ENCODE measurements at places on chromosomes 6 and 20. TPM values are rescaled to one million over a fixed set of nuclear protein-coding genes. Genes with fewer than 3 reads are reported as not detected.

- DNase-seq = no peak
Measured at GRCh38 chr20:19775353-19776253, 17.5 kb downstream of the RIN2 start.

DNA sequence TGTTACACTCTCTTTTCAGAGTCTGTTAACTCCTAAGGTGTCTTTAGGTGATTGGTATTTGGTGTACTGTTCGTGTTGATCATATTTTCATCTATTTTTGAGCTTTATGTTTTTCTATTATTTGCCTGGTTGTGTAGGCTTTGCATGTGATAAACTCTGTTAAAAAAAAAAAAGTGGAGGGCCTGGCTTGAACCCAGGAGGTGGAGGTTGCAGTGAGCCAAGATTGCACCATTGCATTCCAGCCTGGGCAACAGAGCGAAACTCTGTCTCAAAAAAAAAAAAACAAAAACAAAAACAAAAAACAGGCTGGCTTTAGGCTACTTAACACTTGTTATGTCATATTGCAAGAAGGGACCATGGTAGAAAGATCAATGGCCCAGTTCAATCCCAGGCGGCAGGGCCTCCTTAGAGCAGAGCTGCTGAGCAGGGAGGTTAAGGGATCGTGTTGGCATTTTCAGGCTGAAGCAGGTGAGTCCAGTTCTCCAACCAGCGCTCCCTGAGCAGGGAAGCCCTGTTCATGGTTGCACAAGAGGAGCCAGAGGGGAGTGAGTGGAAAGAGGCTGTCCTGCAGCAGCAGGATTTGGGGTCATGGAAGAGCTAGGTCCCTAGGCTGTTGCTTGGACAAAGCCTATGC is 8.5 kb downstream of the PYGB start:
- no peak for DNase-seq

The COL12A1 gene
- 3.7 TPM for total RNA-seq

The CST8 gene
- total RNA-seq = not detected

GRCh38 chr20:17189976-17190695 is 36.7 kb upstream of the PCSK2 start:
- no peak for DNase-seq

DNA sequence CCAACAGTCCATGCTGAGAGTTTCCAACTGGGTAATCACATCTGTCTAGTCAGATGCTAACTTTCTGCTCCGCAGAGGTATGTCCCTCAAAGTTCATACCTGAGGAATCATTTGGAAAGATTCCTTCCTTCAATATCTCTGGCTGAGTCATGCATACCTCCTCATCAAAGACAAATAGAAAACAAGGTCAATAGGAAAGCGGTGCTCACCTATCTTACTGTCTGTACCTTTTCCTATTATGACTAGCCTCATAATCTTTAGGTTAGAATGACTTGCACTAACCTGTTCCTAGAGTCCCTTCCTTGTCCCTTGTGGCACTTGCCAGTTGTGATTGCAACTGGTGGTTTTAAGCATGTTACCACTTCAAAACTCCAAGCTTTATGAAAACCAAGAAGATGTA is 78.2 kb upstream of the PTPRK start:
- DNase-seq = no peak

DNA sequence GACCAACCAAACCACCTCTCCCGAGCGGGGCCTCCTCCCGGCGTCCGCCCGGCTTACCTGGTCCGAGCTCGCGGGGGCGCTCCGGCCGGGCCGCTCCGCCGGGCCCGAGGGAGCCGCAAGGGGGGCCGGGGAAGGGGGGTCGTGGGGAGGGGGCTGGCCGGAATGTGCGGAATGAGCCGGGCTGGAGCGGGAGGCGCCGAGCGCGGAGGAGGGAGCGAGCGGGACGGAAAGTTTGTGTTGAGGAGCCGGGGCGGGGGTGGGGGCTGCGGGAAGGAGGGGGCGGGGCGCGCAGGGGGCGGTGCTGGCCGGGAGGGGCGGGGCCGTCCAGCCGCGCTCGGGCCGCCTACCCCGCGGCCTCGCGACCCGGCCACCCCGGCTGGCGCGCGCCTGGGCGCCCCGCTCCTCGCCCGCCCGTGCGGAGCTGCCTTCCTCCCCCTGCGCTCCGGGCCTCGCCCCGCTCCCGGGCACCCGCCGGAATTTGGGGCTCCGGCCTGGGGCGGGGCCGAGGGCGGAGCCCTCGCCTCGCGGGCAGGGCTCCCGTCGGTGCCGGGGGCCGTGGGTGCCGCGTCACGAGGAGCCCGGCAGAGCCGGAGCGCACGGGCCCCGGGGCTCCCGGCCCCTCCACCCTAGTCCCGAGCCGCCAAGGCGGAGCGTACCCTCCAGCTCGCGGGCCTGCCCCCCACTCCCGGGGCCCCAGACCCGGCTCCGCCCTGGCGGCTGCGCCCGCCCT is at the start of gene TEAD3:
TEAD3 (minus strand) TSS at position 239 of the 730 bp plus-strand sequence.
- peak; percentile 28 for DNase-seq

The IL17F gene
- not detected for total RNA-seq

DNA sequence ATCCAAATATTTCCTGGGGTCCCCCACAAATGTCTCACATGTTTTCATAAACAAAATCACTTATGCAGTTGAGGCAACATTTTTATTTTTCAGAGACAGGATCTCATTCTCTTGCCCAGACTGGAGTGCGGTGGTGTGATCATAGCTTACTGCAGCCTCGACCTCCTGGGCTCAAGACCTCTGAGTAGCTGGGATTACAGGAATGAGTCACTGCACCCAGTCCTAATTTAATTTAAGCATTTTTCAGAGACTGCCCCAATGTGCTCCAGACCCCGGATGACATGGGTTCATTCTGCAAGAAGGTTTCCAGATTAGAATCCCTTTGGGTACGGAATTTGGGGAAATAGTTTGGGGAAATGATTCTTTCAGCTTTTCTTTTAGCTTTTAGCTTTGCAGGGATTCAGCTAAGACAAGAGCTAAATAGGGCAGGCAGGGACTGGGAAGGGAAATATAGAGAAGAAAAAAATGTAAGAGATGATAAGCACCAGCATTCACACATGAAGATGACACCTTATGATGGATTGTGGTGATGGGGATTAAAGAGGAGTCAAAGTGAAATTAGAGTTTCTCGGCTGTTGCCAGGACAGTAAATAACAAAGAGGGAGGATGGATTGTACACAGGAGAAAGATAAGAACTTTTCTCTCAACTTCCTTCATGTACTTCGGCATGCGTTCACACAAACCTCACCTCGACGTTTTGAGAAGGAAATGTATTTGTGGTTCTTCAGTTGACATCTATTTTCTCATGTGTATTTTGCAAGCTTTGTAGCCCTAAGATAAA is 169.4 kb upstream of the TAB2 start:
- DNase-seq = no peak

GRCh38 chr6:162385980-162386379 is 341.6 kb downstream of the PRKN start:
- no peak for DNase-seq

The EPPIN gene
- not detected for total RNA-seq

The SRC gene
- total RNA-seq = 4.1 TPM

DNA sequence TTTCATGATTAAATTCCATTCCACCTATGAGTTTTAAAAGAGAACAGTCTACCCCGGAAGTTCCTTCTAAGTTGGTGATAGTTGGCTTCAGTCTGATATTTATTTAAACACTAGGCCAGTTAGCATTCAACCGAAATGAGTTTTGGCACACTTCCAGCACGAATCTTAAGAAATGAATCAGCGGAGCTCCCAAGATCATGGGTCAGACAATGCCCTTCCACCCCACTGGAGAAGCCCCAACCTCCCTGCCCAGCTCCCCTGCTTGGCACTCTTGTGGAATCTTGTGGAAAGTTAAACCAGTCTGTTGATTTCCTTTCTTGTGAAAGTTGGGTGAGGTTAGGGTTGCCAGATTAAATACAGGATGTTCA is 64.3 kb downstream of the MKKS start:
- DNase-seq = peak; percentile 91

DNA sequence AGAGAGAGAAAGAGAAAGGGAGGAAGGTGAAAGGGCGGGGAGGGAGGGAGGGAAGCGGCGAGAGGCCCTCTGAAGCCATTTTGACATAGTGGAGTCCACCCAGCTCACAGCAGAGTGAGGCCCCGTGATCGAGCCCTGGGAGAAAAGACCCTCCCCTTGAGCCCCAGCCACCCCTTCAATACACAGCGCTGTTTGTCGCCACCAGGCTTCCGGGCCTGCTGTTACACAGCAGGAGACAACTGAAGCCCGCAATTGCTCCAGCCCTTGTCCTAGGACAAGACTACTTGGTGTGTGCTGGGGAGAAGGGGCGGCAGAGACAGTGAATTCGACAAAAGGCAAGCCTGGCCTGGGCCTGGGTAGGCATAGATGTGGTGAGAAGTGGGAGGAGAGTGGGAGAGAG is 67.3 kb downstream of the PRR18 start:
- no peak for DNase-seq

The ADGRF4 gene
- under 0.01 TPM for total RNA-seq

The TGM2 gene
- total RNA-seq = 401 TPM

DNA sequence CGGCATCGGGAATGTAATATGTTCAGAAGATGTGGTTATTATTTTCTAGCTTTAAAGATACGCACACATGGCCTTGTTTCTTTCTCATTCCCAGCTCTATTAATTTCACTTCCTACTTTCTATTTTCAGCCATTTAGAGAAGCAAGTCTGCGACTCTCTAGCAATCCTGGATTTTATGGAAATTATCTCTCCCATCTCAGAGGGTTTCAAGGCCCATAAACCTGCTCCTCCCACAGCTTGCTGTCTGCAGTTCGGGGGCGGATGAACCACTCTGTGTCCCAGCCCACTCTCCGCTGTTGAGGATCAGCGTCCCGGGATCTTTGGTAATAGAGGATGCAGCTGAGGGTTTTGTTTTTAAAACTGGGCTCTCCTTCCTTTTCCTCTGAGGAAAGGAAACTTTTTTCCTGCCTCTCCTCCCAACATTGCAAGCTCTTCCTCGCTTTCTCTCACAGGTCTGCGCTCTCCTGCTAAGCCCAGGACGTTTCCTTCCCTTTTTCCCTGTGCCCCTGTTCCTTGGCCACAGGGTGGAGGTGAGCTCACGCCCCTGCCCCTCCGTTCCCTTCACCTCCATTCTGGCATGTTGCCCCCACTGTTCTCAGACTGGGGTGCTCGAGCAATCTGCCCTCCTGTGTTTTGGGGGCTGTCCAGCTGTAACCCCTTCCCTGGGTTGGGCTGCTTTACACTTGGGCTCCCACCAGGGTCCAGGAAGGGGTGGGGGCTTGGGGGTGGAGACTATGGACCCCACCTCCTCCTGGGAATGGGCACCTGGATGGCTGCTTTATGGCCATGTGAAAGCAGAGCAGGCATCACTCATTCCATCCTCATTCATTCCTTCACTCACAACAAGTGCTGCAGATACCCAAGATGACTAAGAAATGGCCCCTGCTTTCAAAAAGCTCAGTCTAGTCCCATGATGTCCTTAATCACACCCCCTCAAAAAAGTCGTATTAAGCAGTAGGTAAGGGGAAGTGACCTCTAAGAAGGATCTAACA is 54.9 kb downstream of the ZBTB9 start:
- DNase-seq = peak; percentile 9

The COL9A1 gene
- total RNA-seq = not detected

DNA sequence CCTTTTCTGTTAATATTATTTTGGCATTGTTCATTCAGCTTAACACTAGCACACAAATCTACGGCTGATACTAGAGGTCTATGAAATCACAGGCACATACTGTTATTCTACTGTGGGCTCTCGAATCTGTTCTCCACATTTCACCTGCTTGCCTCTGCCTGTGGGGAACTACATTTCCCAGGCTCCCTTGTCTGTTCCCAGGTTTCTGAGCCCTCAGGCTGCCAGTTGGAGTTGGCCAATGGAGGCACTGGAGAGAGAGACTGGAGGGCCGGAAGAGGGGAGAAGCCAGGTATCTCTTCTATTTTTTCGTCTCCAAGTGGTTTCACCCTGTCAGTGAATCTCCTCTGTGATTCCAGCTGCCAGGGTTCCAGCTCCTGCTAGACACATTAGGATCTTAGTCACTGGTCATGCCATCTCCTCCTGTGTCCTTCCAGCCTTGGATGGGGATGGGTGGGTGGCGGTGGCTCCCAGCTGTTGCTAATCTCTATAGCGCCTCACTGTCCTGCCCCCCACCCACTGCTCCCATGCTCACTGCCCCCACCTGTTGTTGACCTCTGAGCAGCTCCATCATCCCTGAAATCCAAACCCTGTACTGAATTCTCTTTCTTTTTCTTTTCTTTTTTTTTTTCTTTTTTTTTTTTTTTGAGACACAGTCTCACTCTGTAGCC is 188.2 kb downstream of the LRFN2 start:
- DNase-seq = no peak

GRCh38 chr6:166500246-166500645 is 86.2 kb downstream of the RAMACL start:
- no peak for DNase-seq

The HMGN4 gene
- 60.4 TPM for total RNA-seq

DNA sequence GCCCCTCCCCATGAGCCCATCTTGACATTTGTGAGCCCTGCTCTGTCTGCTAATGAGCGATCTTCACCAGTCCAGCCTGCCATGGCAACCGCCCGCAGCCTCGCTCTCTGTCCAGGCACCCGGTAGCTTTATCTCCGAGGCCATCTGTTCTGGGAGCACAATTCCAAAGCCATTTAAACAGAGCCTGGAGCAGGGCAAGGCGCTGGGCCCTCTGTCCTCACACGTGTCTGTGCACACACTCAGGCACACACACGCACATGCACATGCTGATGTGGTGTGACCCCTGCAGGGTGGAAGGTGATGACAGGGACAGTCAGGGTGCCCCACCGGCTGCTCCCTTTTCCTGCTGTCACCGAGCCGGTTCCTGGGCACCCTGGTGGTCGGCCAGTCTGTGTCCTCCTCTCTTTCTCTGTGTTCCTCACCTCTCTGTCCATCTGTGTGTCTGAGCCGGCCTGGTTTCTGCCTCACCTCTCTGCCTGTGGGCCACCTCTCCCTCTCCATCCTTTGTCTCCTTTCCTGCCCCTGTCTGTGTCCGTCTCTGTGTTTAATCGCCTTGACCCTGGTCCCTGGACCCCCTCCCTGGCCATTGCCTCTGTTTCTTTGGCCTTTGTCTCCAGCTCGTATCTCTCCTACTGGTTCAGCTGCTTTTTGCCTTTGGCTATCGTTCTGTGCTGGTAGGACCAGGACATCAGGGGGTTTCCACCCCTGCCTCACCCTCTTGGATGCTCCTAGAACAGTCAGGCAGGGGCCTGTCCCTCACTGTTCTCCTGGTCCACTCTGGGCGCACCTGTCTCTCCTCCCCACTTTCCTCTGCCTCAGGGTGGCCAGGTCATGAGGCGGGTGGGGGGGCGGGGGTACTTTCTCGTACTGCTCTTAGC is 8.8 kb upstream of the MYT1 start:
- DNase-seq = no peak

DNA sequence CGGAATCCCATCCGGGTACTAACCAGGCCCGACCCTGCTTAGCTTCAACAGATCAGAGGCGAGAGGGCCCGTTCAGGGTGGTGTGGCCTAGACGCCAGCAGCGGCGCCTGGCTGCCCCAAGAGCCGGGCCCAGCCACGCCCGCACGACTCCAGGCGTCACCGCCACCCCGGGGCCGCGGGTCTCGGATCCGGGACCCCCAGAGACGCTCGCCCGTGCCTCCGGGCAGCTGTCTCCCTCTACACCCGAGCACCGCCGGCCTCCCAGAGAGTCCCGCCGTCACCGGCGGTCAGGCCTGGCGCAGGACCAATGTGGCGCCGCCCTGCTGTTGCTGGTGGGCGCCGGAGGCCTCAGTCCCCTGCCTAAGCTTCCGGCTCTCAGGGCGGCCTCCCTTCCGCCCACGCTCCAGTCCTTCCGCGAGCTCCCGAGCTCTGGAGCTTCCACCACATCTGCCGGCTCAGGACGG is 441.2 kb upstream of the DEFB115 start:
- peak; percentile 10 for DNase-seq

The ERGIC3 gene
- total RNA-seq = 484 TPM

- no peak for DNase-seq
Measured at GRCh38 chr6:108640104-108640503, 79.4 kb downstream of the FOXO3 start.

Measured in dermis blood vessel endothelial cell (primary cell).